ENCODE measurements at places on chromosomes 13 and 19. TPM values are rescaled to one million over a fixed set of nuclear protein-coding genes. Genes with fewer than 3 reads are reported as not detected.
A peak's percentile ranks its signal among the peaks of the same experiment; 100 is the strongest.

- peak; percentile 92 for DNase-seq
Measured at GRCh38 chr19:58154287-58154678, 3.7 kb upstream of the ZNF329 start.

DNA sequence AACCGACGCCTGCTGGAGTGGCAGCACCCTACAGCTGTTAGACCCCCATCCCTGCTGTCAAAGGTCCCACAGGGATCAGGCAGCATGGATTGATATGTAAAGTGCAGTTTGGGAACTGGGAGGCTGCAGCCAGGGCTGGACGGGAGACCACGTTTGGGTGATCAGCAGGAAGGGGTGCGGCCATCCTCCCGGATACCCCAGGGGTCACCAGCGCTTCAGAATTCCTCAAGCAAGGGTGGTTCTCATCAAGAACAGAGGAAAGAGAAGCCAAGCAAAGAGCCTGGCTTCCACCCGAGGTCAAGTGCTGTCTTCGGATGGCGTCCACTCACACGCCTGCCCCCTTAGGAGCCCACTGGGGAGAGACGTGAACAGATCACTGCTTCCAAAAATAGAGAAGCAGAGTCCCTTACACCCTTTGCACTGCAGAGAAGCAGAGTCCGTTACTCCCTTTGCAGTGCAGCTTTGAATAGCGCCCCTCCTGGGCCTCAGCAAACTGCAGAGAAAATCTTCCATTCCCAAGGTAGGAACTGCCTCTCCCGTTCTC lies 35.5 kb downstream of the DHRS12 start:
- DNase-seq: peak; percentile 72

DNA sequence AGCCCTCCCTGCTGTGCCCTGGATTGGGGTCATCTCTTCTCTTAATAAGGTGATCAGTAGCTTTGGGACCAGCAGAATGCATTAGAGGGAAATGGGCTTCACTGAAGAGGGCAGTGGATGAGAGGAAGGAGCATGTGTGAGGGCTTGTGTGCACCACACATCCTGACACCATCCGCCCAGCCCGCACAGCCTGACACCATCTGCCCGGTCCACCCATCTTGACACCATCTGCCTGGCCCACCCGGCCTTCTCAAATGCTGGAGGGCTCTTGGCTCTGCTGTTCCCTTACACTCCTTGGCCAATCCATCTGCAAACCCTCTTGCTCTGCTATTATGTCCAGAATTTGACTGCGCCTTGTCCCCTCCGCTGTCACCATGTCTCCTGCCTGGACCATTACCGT lies 41.8 kb downstream of the BICRA start:
- DNase-seq: peak; percentile 25

The TPP2 gene
- total RNA-seq: 57.5 TPM

DNA sequence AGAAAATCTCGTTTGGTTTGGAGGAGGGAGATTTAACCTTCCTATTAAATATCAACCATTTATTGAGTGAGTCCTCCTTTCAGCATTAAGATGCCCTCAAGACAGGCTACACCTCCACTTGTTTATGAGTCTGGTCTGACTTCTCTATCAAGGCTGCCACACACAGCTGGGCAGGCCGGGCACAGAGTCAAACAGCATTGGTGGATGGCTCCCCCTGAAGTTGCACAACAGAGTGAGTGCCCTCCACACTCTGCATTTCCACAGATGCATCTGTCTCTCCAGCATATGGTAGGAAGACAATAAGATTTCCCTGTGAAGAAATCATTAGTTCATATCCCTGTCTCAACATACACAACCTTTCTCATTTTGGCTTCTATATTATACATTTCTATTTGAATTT lies 31.4 kb downstream of the PHF11 start:
- DNase-seq: no peak

GRCh38 chr13:102033386-102033785 lies 368.5 kb downstream of the FGF14 start:
- no peak for DNase-seq

The CDX2 gene
- total RNA-seq: not detected

DNA sequence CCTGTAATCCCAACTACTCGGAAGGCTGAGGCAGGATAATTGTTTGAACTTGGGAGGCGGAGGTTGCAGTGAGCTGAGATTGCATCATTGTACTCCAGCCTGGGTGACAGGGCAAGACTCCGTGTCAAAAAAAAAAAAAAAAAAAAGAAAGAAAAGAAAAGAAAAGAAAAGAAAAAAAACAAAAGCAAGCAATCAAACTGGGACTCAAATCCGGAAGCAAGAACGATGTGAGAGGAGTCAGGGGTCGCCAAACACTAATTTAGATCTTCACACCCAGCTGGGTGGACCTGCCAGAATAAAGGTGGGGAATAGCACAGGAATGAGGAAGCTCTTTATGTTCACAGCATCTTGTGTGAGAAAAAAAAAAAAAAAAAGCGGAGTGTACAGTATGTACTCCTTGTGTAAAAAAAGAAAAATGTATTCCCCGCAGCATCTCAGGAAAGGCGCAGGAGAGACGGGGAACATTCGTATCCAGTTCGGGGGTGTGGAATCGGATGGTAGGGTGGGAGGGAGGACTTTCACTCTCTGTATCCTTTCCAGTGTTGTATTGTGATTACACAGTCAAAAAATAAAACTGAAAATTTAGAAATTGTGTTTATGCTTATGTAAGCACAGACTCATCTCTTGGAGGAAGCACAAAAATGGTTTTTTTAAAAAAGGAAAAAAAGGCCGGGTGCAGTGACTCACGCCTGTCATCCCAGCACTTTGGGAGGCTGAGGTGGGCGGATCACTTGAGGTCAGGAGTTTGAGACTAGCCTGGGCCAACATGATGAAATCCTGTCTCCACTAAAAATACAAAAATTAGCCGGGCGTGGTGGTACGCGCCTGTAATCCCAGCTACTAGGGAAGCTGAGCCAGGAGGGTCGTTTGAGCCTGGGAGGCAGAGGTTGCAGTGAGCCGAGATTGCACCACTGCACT lies 7.6 kb downstream of the DNAJB1 start:
- peak; percentile 81 for DNase-seq

DNA sequence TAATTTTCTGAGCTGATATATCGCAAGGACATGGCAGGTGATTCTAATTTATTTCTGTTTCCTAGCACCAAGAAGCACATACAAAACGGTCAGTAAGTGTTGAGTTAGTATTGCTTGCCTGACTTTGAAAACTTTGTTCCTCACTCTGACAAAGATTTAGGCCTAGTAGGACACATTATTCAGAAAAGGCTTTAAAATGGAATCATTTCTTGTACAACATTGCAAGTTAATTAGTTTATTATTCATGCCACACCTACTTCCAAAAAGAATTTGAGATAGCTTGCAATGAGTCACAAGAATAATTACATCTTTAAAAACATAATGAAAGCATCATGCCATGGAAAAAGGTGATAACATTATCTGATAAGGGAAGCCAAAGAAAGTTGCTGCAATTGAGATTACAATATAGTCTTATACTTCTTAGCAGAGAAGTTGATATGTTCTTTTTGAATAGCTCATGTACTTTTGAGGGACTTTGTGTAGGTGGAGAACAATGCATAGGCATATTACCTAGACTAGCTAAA lies 474.2 kb downstream of the KLF5 start:
- DNase-seq: no peak

GRCh38 chr13:50320271-50320862 lies 305.1 kb downstream of the KCNRG start:
- DNase-seq: no peak
